ENCODE measurements at places on chromosomes 12 and 14.

DNA sequence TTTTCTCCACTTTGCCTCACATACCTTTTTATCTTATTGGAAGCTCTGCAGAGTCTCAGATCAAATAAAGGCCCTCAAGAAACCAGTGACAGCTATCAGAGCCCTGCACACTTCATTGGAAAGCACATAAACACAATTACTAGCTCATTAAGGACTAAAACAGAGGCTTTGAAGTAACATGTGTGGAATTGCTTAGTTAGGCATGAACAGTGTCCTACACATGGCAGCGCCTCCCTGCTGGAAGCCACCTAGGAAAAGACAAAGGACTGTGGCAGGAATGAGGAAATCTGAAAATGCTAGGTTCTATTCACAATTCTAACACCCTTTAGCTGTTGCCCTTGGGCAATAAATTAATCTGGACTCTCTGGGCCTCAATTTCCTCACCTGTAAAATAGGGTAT lies 89.4 kb downstream of the SUDS3 start:
- no peak for DNase-seq

GRCh38 chr12:113093409-113094101 lies 37.0 kb downstream of the DTX1 start:
- DNase-seq = no peak

DNA sequence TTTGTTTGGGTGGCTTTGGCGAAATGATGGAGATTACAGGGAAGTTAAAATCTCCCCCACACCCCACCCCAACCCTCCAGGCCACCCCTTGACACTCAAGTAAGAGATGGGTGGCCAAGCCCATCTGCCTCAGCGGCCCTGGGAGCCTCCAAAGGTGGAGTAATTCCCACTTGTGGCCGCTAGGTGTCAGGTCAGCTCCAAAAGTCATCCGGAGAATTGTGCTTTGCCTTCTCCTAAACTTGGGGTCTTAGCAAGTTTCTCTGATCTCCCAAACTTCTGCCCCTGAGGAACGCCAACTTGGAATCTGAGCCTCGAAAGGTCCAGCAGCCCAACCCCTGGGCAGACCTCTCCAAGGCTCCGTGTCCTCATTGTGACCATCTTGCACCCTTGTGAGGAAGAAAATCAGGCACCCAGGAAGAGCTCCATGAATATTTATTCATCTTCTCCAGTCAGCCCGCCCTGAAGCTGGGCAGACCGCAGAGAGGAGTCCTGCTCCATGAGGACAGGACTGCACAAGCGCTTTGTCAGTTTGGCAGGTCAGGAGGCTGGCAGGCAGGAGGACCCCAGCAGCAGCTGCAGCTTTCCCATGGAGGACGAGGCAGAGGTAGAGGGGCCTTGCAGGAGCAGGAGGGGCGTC lies 46.7 kb downstream of the LRRC74A start:
- no peak for DNase-seq

DNA sequence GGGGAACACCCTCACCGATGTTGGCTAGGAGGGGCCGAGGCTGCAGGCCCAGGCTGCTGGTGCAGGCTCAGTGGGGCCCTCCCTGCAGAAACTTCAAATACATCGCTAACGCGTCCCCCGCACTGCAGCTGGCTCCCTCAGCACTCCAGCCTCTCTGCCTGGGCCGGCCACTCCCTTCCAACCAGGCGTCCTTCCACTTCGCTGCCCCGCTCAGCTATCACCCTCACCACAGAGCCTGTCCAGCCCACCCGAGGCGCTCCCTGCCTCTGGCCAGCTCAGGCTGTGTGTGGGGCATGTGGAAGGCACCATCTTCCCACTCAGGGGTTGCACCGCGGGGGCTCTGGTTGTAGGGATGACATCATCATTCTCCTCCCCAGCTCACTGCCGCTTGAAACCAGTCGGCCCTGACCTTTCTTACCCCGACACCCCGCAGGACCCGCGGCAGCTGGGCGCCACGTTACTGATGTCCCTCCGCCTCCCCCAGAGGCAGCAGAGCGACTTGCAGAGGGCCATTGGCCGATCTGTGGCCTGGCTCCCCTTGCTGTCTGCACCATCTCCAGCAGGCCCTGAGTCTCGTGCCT lies 199.9 kb upstream of the RTL1 start:
- DNase-seq = no peak

DNA sequence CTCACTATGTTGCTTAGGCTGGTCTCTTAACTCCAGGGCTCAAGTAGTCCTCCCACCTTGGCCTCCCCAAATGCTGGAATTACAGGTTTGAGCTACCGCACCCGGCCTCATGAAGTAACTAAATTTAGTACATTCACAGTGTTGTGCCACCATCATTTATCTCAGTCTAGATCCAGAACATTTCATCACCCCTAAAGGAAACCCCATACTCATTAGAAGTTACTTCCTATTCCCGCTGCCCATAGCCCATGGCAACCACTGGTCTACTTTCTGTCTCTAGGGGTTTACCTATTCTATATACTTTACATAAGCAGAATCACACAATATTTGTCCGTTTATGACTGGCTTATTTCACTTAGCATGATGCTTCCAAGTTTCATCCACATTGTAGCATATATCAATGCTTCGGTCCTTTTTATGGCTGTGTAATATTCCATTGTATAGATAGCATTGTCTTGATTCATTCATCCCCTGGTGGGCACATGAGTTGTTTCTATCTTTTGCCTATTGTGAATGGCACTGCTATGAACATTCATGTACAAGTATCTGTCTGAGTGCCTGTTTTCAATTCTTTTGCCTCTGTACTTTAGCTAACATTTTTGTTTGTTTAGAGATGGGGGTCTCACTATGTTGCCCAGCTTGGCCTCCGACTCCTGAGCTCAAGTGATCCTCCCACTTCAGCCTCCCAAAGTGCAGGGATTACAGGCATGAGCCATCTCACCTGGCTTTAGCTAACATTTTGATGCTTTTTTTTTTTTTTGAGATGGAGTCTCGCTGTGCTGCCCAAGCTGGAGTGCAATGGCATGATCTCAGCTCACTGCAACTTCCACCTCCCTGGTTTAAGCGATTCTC lies 10.2 kb upstream of the SH2B3 start:
- no peak for DNase-seq

GRCh38 chr12:27285403-27285802 lies 41.3 kb downstream of the STK38L start:
- no peak for DNase-seq

DNA sequence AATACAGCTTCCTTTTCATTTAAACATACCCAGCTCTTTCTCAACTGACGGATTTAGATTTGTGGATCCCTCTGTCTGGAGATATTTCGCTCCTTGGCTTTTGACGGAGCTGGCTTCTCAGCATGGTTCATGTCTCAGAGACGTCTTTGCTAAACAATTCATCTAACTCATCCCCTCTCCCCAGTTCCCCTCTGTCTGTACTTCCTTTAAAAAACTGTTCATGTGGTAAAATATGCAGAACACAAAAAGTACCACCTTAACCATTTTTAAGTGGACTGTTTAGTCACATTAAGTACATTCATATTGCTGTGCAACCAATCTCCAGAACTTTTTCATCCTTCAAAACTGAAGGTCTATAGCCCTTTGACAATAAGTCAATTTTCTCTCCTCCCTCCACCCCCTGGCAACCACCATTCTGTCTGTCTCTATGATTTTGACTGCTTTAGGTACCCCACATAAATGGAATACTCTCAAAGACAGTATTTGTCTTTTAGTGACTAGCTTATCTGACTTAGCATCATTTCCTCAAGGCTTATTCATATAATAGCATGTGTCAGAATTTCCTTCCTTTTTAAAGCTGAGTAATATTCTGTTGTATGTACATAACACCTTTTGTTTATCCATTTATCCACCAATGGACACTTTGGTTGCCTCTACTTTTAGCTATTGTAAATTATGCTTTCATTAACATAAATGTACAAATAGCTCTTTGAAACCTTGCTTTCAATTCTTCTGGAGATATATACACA lies 399.8 kb upstream of the SOX5 start:
- no peak for DNase-seq

- DNase-seq = no peak
Observed at GRCh38 chr12:2891240-2892053, 756 bp downstream of the TULP3 start.

DNA sequence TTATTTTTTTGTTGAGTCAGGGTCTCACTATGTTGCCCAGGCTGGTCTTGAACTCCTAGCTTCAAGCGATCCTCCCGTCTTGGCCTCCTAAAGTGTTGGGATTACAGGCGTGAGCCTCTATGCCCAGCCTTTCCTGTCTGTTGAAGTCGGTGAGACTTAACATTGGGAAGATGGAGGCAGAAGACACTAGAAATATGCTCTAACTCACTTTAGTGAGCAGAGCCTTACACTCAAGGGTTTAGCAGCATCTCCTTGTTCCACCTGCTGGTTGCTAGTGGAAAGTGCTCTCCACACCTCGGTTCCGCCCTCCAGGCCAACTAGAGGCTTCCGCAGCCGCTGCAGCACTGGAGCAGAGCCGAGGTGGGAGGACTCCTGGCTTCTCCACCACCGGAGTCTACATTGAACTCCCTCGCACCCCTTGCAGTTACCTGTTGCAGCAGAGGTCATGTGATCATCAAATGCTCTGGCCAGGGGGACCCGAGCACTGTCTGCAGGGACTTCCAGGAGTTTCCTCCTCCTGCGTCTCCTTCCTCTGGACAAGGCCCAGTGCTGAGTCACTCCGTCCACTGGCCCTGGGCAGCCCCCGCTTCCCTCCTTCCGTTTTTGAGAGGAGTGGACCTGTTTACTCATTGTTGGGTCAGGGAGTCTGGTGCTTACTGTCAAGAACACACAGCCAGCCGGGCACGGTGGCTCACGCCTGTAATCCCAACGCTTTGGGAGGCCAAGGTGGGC lies 9.4 kb upstream of the HVCN1 start:
- peak; percentile 82 for DNase-seq

- no peak for DNase-seq
Observed at GRCh38 chr14:33647385-33647786, 303.5 kb downstream of the EGLN3 start.

All from HCT116 (cell line).